ENCODE measurements at places on chromosomes 13 and 19. TPM values are rescaled to one million over a fixed set of nuclear protein-coding genes. Genes with fewer than 3 reads are reported as not detected.
A peak's percentile ranks its signal among the peaks of the same experiment; 100 is the strongest.

- peak; percentile 4 for DNase-seq
Measured at GRCh38 chr13:109454167-109454917, 332.0 kb downstream of the IRS2 start.

The NUP62 gene
- 73.7 TPM for total RNA-seq

The MEGF8 gene
- 19.6 TPM for total RNA-seq

The TMEM59L gene
- total RNA-seq: 0.26 TPM

DNA sequence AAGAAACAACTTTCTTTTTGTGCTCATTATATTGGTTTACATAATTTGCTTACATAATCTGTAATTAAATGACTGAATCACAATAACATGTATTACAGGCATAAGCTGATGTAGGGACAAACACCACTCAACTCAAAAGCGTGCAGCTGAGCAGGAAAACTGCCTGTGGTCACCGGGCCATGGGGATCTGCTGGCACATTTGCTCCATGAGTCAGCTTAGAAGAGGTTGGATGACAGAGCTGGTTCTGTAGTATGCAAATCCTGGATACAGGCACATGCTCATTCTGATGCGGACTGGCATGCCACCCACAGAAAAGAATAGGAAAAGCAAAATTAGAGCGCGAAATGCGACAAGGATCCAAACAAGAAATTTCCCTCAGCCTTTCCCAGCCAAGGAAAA lies 128.6 kb downstream of the USP12 start:
- peak; percentile 99 for DNase-seq

The IL12RB1 gene
- not detected for total RNA-seq

The JUNB gene
- total RNA-seq: 91.4 TPM

- DNase-seq: no peak
Measured at GRCh38 chr13:73261739-73262216, 203.0 kb downstream of the KLF5 start.

DNA sequence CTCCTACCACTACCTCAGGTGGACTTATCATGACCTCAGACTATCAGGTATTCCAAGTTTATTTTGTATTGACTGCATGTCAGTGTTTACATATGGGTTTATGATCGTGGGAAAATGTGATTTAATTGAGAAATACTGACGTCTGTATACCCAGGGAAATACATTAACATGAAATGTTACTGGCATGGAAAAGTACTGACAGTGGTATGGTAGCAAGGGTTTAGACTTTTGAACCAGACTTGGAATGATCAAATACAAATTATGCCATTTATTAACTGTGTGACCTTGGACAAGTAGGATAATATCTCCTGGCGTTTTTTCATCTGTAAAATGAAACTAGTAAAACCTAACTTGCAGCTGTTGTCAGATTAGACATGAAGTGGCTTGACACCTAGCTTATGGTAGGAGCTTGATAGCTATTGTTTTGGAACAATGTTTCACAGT lies 147.7 kb downstream of the CDK8 start:
- peak; percentile 41 for DNase-seq

The FOSB gene
- total RNA-seq: 0.34 TPM

DNA sequence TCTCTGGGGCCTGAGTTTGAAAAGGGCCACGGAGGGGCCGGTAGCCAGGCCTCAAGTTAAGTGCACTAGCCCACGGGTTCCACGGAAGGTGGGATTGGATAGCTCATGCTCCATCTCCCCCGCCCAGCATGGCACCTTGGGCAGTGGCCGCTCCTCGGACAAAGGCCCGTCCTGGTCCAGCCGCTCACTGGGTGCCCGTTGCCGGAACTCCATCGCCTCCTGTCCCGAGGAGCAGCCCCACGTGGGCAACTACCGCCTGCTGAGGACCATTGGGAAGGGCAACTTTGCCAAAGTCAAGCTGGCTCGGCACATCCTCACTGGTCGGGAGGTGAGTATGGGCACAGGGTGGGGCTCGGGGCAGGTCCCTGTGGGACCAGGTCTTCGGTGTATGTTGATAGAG lies 7.8 kb downstream of the MARK4 start:
- DNase-seq: no peak

- peak; percentile 71 for DNase-seq
Measured at GRCh38 chr19:54207983-54208783, 7.5 kb downstream of the RPS9 start.

The PMIS2 gene
- not detected for total RNA-seq

DNA sequence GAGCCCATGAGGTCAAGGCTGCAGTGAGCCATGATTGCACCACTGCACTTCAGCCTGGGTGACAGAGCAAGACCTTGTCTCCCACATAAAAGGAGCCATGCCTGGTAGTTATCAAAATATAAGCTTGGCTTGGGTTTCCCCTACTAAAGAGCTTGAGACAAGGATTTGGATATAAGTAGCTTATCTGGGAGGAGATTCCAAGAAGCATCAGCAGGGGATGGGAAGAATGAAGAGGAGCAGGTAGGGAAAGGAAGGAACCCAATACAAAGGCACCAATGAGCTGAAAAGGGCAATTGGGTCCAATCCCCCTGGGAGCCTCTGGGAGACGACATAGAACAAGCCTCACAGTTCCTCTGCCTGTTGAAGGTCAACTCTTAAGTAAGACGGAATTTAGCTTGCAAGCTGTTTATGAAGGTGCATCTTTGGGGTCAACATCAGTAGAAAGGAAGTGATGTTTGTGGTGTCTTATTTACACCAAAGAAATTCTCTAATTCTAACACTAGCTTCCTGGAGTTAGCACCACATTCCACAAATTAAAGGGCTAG lies 7.4 kb upstream of the CLEC4G start:
- DNase-seq: no peak

GRCh38 chr19:38534574-38534973 lies 83.2 kb downstream of the MAP4K1 start:
- DNase-seq: no peak

- no peak for DNase-seq
Measured at GRCh38 chr19:5477451-5478215, 22.4 kb downstream of the ZNRF4 start.

The ATP8B3 gene
- total RNA-seq: 6.5 TPM

DNA sequence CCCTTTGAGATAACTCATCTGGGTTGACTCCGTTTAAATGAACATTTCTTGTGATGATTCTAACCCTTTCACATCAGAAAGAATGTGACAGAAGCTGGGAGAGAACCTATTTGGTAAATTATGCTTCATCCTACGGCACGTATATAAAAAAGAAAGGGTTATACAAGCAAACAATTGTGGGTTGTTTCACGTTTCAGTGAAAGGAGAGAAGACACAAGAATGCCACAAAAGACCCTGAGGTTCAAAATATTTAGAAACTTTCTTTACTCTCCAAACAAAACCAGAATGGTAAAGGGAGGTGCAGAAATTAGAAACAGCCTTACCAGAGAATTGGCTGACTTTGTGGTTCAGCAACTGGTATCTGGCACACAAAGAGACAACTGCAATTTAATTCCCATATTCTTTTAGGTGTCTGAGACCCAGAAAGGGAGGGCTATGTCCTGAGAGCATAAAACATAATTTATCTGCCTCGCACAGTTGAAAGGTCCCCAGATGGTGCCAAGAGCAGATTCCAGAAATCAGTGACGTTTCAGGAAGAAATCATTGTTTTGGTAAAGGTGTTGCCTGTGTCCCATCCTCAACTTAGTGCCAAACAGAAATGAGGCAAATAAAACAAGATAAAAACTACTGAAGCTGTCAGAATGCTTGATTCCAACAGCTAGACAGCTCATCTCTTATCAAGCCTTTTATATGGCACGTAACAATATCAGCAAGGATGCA lies 361.4 kb downstream of the EFNB2 start:
- no peak for DNase-seq

The CDC42EP5 gene
- 9.5 TPM for total RNA-seq

The DACH1 gene
- total RNA-seq: not detected

The C13orf42 gene
- total RNA-seq: not detected

DNA sequence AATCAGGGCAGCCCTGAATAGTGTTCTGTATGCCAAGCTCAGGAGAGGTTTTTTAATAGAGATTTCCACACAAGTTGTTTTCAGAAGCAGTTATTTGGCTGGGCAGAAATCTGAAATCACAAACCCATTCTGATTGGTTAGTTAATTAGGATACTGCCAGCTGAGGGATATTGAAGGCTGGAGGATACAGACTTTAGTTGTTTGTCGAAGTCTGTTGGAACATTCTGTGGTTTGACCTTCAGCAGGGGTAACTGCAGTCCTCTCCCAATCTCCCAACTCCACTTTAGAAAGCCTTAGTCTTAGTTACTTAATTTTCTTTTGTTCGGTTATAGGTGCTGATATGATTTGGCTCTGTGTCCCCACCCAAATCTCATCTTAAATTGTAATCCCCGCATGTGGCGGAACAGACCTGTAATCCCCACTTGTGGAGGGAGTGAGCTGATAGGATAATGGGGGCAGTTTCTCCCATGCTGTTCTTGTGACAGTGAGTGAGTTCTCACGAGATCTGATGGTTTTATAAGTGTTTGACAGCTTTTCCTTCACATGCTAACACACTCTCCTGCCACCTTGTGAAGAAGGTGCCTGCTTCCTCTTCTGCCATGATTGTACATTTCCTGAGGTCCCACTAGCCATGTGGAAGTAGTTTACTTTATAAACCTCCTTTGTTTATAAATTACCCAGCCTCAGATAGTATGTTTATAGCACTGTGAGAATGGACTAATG lies 169.2 kb downstream of the GPC5 start:
- DNase-seq: no peak

- DNase-seq: peak; percentile 8
Measured at GRCh38 chr13:81133066-81133465, 792.1 kb upstream of the SPRY2 start.

DNA sequence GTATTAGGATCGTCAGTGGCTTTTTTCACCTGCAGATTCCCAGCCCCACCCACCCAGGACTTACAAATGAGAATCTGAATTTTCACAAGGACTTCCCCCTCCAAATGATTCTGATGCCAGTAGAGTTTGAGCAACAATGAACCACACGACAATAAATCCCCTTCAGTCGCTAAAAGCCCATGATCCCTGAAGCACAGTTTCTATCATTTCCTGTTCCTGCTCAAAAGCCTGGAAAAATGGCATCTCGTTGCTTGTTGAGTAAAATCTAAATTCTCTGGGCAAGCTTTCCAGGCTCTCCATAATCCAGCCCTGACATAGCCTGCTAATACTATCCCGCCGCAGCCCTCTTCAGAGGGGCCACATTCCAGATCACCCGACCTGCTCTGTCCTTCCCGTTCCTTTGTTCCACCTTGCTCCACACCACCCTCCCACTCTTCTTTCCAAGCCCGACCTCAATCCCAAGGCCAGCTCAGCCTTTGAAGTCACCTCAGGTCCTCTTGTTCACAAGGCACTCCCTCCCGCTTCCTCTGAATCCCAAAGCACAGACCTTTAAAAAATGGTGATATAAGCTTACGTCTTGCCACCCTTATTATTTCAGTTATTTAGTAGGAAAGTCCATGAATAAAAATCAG lies 67.9 kb downstream of the NUFIP1 start:
- no peak for DNase-seq

DNA sequence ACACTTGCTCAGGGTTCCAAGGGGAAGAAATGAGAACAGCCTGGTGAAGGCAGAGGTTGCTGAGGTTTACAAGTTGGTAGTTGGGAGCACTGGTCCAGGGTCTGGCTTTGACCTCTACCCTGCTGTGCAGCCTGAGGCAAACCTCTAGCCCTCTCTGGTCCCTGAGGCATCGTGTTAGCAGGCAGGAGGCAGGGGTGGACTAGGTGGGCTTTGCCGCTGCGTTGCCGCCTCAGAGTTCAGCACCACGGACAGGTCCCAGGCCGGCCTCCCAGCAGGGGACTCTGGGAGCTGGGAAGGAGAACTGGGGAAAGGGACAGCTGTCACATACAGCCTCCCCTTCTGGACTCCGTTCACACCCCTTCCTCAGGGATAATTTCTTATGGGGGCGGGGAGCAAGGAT lies 3.1 kb downstream of the NCAN start:
- peak; percentile 31 for DNase-seq

DNA sequence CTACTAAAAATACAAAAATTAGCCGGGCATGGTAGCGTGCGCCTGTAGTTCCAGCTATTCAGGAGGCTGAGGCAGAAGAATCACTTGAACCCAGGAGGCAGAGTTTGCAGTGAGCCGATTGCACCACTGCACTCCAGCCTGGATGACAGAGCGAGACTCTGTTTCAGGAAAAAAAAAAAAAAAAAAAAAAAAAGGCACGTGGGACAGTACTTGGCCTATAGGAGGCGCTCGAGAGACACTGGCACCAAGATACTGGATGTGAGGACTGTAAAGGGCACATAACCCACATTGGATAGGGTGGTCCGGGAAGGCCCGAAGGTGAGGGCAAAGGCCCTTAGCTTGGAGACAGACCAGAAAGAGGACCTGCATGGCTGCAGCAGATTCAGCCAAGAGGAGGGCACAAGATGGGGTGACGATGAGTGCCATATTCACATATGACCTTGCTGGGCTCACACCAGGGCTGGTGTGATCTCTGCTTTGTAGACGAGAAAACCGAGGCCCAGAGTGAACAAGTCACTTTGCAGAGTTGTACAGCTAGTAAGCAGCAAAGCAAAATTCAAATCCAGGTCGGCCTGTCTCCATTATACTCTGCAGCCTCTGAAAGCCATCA lies 89.4 kb downstream of the DPF1 start:
- DNase-seq: peak; percentile 62

The OLFM4 gene
- total RNA-seq: not detected

GRCh38 chr19:21638776-21639175 lies 128.6 kb downstream of the ZNF100 start:
- DNase-seq: no peak

The SLC10A2 gene
- not detected for total RNA-seq

GRCh38 chr13:87953381-87953780 lies 282.2 kb downstream of the SLITRK5 start:
- DNase-seq: no peak

GRCh38 chr19:6963937-6964336 lies 57.3 kb downstream of the MBD3L2B start:
- DNase-seq: no peak

DNA sequence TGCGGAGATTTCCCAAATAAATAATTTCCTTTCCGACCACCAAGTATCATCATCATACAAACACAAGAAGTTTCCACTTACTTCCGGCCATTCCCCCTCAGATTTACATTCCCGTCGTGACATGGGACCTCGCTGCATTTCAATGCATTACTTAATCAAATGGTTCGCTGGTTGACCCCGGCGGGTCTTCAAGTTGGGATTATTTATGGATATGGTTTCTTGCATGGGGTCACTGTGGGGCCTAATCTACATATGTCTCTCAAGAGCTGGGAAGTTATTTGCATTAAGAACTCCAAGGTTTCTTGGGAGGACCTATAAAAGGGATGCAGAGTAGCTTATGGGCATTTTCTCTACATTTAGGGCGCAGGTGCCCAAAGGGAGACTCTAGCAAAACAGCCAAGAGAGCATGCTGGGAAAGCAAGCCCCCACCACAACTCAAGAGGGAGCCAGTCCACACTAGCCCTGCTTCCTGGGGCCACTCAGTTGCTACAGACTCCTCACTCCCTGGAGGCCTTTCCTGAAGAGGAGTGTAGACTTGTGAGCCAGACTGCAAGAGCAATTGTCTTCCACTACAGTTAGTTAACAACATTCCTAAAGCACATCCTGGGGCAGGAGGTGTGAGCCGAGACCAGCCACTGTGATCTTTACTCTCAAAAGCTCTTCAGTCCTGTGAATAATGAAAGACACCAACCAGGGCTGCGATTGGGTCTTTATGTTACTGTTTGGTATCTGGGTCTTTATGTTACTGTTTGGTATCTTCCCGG lies 125.3 kb downstream of the KATNAL1 start:
- DNase-seq: no peak

GRCh38 chr13:34129436-34129835 lies 311.5 kb downstream of the RFC3 start:
- no peak for DNase-seq

The COMMD6 gene
- total RNA-seq: 58.4 TPM

Measured in LHCN-M2 (cell line).